ENCODE measurements at places on chromosomes 12 and 14. TPM values are rescaled to one million over a fixed set of nuclear protein-coding genes. Genes with fewer than 3 reads are reported as not detected.
A peak's percentile ranks its signal among the peaks of the same experiment; 100 is the strongest.

GRCh38 chr12:115570069-115570777, 707.3 kb downstream of the MED13L start:
- DNase-seq = no peak

GRCh38 chr12:67671892-67672291, 23.3 kb downstream of the DYRK2 start:
- DNase-seq = peak; percentile 61

DNA sequence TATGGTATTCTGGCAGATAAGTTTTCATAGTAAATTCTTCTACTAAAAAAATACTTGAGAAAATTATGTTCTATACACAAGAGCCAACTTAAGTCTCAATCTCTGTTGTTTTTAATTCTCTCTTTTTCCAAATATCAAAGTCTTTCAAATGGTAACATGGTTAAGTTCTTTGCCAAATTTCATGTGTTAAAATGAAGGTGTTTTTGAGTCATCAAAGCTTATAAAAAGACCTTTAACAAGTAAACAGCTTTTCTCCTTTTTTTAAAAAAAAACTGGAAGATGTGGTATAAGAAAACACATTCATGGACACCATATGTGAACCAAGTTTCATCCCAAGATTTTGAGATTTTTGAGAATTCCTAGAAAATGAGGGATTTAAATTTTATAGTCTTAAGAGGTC, 111.3 kb downstream of the FOXG1 start:
- no peak for DNase-seq

GRCh38 chr12:50055831-50056638, 1.4 kb upstream of the ASIC1 start:
- DNase-seq = peak; percentile 81

- DNase-seq = no peak
Observed at GRCh38 chr12:66753810-66754209, 74.9 kb upstream of the GRIP1 start.

DNA sequence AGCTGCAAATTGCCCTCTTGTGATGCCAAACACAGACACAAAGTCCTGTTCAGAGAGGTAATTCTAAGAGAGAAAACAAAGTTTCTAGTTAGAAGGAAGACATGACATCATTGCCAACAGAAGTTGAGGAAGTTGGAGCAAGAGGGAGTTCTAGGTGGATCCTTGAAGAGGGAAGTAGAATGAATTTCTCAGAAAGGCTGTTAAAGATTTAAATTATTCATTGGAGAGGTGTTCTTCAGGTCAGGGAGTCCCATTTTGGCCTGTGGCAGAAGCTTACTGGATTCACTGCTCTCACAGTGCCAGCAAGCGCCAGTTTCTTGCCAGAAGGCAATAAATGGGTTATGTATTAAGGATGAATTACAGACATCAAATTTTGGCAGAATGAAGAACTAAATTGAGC, 15.3 kb downstream of the TSFM start:
- DNase-seq = no peak

DNA sequence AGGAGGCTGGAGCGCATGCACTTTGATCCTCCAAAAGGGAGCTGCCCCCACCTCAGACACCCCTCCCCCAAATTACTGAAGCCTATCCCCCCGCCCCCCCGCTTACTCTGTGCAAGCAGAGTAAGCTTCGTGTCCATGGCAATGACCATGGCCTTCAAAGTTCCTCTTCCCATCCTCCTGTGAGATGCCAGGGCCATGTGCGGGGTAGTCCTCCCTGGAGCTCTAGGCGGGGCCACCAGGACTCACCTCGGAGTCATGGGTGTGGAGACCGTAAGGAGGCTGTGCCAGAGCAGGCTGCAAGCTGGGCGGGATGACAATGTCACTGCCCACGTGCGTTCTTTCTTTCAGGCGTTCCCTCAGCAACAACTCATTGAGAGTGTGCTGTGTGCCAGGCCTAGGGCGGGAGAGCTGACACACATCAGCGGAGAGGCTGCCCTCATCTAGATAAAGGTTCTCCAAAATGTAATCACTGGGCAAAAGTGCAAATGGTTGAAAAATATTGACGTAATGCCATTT, 66.8 kb downstream of the C14orf132 start:
- DNase-seq = no peak

DNA sequence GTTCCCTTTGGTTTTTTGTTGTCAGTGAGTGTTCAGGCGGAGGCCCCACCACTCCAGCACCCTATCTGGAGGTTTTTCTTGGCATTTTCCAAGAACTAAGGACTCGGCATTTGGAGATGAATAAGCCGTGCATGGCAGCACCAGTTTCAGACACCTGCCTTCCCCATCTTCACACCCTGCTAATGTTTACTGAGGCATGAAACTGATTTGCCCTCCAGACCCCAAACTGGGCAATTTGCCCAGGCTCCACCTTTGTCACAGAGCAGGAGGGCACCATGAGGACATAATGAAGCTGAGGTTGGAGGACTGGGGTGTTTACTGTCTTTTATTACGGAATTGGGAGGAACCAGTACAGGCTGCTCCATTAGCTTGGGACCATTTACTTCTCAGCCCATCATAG, 113.4 kb downstream of the LGMN start:
- no peak for DNase-seq

DNA sequence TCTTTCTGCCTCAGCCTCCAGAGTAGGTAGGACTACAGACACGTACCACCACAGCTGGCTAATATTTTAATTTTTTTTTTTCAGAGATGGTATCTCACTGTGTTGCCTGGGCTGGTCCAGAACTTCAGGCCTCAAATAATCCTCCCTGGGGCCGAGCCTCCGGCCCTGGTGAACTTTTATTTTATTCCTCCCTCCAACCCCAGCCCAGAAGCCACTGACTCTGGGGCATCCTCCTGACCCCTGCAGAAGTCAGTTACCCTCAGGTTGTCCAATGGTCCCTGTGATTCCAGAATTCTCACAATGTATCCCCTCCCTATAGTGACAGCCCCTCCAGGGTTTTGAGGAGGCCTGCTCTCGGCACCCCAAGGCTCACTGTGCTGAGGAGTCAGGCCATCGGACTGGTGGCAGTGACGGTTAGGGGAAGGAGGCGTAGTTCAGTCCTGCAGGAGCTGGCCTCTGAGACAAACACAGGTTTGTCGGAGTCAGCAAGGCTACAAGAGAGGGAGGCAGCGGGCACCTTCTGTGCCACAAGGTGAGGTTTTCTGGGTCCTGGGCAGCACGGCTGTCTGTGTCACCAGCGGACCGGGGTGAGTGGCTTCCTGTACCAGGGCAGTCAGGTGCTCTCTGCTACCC, 19.4 kb upstream of the FIGNL2 start:
- no peak for DNase-seq

- DNase-seq = no peak
Observed at GRCh38 chr12:66674495-66675122, 4.3 kb downstream of the GRIP1 start.

Gene TMEM63C
- total RNA-seq = 0.06 TPM

Gene APOF
- not detected for total RNA-seq

Gene ZC2HC1C
- total RNA-seq = not detected

Gene SDR9C7
- not detected for total RNA-seq

Gene COL2A1
- total RNA-seq = 3.1 TPM

Gene ST8SIA1
- total RNA-seq = not detected

Gene TBX5
- not detected for total RNA-seq

Gene PLEKHD1
- not detected for total RNA-seq

Gene ATF1
- total RNA-seq = 31.8 TPM

Gene AICDA
- not detected for total RNA-seq

Gene KRT3
- total RNA-seq = not detected

Gene C14orf132
- 2.6 TPM for total RNA-seq

All from G401 (cell line).